WERI-Rb-1 (cell line): ENCODE measurements at places on chromosomes 12 and 14.

DNA sequence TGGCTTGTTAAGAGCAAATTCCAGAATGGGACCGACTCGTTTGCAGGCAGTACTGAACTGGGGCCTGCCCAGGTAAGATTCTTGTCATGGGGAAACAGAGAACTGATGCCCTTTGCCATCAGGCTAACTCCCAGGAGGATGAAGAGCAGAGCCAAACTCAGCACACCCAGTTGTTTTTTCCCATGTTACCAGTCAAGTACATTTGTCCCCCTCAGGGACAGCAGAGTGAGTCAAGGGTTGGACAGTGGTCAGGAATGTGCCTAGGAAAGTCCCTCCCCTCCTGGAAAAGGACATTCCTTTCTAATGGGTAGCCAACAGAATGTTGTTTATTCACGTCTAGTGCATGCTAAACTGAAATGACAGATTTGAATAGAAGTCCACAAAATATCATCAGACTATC is 1.6 kb downstream of the ART4 start:
- no peak for DNase-seq

- no peak for DNase-seq
Observed at GRCh38 chr14:101328412-101329028, 232.8 kb upstream of the DIO3 start.

DNA sequence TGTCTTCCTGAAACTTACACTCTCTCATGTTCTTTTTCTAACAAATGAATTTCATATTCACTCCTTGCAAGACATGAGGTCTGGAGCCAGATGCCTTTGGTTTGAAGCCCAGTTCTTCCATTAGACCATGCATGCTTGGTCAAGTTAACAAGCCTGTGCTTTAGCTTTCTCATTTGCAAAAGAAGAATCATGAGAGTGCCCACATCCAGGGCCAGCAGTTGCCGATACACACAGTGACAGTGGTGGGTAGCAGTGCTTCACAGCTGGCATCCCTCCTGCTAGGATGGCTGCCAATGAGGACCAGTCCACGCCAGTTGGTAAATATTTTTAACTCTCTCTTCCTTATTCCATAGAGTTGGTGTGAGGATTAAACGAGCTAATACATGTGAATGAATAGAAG is 163.1 kb downstream of the PHLDA1 start:
- no peak for DNase-seq

- no peak for DNase-seq
Observed at GRCh38 chr14:65656554-65656953, 244.0 kb downstream of the FUT8 start.

DNA sequence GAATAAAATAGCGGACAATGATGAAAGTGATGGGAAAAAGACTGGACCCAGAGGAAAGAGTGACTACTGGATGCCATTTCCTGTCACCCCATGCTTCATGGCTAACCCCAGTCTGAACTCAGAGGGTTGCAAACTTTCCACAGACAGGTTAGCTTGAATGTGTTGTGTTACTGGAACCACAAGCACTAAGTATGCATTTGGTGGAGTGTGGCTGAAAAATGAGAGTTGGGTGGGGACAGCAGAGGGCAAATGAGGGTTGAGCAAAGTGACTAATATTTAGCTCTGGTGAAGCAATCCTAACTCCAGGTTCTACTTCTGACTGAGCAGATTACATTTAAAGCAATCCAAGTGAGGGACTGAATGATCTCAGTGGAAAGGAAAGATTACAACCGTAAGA is 1.6 kb downstream of the SLC16A7 start:
- DNase-seq = no peak

DNA sequence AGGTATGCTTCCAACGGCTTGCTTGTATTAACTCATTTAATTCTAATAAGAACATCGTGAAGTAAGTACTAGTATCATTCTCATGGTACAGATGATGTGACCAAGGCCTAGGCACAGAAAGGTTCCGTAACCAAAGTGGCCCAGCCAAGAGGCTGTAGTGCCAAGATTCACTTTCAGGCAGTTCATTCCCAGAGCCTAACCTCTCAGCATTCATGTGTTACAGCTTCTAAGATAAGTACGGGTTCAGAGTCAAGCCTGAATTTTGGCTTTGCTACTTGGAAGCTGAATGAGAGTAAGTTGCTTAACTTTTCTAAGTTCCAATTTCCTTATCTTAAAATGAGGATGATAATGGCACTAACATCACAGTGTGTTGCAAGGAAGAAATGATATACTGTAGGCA is 379.9 kb downstream of the AEBP2 start:
- no peak for DNase-seq

GRCh38 chr12:39272871-39273655 is 169.9 kb downstream of the KIF21A start:
- DNase-seq = peak; percentile 26

- DNase-seq = no peak
Observed at GRCh38 chr14:105527381-105527825, 1.0 kb downstream of the TMEM121 start.

GRCh38 chr14:100438271-100438670 is 115.1 kb downstream of the SLC25A47 start:
- DNase-seq = no peak

GRCh38 chr12:96493106-96493505 is 3.7 kb downstream of the CFAP54 start:
- DNase-seq = no peak

- DNase-seq = no peak
Observed at GRCh38 chr14:73325630-73326299, 88.5 kb downstream of the PAPLN start.

DNA sequence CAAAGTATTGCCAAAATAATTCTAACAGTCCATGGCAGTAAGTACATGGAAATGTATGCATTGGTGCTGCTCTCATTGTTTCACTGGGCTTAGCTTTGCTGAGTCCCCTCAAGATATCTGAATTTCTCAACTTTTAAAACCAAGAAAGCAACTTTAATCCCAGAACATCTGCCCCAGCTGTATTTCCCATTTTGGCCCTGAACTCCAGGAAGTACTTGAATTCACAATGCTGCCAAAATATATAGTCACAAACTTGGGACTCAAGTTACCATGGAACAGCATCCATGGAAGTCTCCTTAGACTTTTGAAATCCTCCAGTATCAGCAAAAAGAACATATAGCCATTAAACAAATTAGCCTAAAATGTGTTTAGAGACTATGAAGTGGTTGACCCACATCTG is 78.5 kb upstream of the FLRT2 start:
- no peak for DNase-seq

- no peak for DNase-seq
Observed at GRCh38 chr12:100717733-100718067, 76.9 kb upstream of the ANO4 start.

- DNase-seq = no peak
Observed at GRCh38 chr12:6662602-6662905, 365 bp downstream of the ING4 start.

DNA sequence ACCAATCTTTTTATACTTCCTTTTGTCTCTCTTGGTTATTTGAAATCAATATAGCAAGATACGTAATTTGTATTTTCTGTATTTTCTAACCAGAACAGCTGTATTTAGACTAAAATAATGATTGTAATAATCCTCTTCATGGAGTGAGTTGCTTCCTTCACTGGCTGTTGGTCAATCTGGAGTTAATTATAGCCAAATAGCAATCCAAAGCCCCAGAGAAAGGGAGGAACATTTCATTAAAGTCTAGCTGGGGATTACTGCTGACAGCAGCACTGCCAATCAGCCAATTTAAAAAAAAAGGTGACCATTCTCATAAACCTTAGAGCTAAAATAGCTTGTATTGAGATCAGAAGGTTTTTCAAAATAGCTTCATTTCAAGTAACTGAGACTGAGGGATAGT is 118.0 kb downstream of the TRHDE start:
- DNase-seq = no peak

GRCh38 chr14:64825509-64825908 is 54.2 kb downstream of the SPTB start:
- no peak for DNase-seq

DNA sequence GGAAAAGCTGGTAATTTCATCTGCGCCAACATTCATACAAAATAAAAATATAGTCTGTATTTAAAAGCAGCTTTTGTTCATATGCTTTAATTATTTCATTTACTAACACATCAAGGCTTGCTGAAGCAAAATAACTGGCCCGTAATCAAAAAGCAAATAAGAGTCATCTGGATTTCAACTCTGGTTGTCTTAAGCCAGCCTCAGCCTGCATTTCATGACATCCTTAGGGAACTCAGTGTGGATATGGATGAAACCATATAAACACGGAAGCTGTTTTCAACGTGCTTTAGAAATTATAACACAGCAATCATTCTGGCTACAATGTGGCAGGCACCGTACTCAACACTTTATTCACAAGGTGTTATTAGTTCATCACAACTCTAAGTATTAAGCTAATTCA is 852 bp downstream of the COX16 start:
- DNase-seq = no peak

DNA sequence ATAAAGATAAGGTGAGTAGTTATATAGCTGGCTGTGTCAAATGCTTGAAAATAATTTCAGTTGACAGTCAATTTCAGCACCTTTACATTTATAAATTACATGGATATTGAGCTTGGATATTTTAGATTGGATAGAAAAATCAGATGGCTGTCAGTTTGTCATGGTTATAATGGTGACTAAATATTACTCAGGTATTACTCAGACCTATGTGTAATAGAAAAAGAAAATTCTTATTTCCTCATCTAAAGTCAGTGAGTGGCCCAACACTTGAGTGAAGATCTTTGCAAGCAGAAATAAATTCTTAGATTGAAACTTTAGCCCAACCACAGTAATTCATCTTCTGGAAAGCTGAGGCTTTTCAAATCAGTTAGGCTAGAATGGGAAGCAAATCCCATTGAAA is 354.4 kb downstream of the NAV3 start:
- DNase-seq = no peak

DNA sequence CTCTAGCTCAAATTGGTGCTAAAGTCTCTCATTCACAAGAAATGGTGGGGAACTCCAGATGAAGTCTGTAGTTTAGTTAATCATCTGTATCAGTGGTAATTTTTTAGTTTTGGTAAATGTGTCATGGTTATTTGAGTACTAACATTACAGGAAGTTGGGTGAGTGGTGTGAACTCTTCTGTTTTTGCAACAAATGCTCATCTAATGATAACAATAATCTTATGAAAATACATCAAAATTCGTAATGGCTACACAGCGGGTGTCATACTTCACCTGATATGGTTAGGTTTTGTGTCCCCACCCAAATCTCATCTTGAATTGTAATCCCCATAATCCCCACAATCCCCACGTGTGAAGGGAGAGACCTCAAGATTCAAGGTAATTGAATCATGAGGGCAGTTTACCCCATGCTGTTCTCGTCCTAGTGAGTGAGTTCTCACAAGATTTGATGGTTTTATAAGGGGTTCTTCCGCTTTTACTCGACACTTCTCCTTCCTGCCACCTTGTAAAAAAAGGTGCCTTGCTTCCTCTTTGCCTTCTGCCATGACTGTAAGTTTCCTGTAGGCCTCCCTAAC is 209.3 kb upstream of the FOXN3 start:
- DNase-seq = no peak
